Central memory CD4-positive, alpha-beta T cell (primary cell): ENCODE measurements at places on chromosomes 16 and 17.

DNA sequence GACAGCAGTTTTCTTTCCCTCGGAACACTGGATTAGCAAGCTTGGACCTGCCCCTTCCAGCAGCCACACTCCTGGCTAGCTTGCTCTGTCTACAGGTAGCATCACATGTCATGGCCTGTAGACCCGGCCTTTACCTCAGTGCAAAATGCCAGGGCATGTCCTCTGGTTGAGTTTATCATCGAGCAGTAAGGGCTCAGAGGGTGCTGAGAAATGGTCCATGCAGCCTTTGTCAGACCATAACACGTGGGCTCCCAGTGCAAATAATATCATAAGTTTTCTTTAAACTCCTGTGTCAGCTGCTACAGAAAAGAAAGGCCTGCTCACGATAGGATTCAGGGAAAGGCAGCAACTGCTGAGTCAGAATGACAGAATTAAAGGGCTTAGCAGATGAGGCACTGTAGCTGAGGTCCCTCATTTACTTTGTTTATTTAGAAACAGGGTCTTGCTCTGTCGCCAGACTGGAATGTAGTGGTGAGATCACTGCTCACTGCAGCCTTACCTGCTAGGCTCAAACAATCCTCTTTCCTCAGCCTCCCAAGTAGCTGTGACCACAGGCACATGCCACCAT, 8.0 kb upstream of the GNA13 start:
- no peak for DNase-seq

GRCh38 chr16:27169511-27170071, 33.7 kb upstream of the KDM8 start:
- peak; percentile 91 for DNase-seq

DNA sequence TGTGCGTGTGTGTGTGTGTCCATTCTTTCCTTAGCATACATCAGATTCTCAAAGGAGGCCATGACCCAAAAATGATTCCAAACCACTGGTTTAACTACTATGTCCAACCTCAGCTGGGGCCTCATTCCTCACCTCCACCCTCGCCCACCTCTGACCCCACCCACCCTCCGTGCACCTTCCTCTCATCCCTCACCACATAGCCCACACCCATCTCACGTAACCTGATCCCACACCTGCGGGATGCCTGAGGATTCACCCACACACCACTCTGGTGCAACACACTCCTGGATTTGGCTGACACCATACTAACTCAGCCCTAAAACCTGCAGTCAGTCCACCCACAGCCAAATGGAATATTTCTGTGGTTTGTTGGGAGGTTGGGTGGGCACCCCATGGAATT, 3.3 kb upstream of the CSNK2A2 start:
- no peak for DNase-seq

DNA sequence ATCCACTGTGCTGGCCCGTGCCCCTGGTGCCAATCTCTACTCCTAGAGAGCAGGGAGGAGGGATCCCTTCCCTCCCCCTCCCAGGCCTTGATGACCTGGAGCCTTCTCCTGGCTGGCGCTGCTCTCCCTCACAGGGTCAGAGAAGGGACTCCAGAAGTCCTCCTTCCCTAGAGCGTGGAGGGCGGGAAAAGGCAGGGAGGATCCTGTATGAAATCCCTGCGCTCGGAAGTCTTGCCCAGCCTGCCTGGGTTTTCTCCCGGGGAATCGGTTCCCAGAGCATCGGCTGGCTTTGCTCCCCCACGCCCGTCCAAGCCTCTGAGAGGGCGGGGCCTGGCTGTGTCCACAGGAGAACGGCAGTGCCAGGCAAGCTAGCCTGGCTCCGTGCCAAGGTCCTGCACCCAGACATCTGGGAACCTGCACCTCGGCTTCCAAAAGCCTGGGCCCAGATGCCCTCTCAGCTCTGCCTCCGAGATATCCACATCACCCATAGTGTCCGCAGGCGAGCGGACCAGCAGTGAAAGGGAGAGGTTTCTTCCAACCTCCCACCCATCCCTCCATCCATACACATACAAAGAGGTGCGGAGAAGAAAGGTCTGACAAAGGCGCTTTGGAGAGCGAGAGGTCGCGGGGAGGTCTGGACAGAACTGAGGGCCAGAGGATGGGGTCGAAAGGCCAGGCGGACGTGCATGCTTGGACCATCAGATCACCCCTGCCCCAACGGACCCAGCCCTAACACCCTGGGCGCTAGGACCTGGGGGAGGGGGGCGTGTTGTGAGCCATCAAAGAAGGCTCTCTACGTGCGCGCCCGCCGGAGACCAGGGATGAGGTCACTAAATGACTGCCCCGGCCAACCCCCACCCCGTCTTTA, 1.1 kb downstream of the MPP2 start:
- peak; percentile 33 for DNase-seq

DNA sequence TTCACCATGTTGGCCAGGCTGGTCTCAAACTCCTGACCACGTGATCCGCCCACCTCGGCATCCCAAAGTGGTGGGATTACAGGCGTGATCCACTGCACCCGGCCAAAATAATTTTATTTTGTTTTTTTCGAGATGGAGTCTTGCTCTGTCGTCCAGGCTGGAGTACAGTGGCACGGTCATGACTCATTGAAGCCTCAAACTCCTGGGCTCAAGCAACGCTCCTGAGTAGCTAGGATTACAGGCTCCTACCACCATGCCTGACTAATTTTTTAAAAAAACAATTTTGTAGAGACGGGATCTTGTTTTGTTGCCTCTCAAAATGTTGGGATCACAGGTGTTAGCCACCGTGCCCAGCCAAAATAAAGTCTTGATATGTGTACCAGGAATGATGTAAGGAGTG, 2.4 kb upstream of the TTLL6 start:
- no peak for DNase-seq

DNA sequence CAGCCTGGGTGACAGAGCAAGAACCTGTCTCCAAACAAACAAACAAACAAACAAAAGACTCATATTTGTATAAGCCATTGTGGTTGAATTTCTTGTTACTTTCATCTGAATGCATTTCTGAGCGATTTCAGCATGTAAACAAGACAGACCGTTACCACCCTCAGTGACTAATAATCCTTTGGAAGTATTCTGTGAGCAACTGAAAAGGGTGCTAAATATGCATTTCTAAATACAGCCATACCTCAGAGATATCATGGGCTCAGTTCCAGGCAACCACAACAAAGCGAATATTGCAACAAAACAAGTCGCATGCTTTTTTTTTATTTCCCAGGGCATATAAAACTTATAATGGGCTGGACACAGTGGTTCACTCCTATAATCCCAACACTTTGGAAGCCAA, 109.0 kb downstream of the USP31 start:
- DNase-seq, result no peak

DNA sequence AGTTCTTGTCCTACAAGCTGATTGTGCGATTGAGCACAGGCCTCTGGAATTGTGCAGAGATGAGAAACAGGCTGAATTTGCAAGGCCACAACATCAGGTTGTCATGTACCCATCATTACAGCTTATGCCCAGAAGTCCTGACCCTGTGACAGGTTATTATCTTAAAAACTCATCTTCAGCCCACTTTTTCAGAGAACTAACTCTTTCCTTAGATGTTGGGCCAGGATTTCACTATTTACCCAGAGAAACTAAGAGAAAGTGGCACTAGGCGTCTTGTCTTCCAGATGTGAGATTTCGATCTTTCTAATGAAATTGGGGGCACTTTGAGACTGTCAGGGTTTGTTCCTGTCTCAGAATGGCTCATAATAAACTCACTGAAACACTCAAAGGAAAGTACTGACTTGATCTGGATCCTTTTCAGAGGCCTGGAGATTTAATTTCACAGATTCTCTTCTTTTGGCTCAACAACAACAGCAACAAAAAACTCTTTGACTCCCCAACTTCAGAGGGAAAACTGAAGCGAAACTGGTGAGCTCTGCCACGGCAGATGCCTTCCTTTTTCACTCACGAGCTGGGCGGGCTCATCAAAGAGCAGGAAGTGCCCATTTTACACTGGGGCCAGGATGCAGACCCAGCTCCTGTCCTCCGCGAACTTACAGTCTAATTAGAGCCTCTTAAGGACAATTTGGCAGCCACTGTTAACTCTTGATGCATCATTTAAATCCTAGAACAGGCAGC, 17.7 kb upstream of the SLC12A3 start:
- DNase-seq, result no peak

DNA sequence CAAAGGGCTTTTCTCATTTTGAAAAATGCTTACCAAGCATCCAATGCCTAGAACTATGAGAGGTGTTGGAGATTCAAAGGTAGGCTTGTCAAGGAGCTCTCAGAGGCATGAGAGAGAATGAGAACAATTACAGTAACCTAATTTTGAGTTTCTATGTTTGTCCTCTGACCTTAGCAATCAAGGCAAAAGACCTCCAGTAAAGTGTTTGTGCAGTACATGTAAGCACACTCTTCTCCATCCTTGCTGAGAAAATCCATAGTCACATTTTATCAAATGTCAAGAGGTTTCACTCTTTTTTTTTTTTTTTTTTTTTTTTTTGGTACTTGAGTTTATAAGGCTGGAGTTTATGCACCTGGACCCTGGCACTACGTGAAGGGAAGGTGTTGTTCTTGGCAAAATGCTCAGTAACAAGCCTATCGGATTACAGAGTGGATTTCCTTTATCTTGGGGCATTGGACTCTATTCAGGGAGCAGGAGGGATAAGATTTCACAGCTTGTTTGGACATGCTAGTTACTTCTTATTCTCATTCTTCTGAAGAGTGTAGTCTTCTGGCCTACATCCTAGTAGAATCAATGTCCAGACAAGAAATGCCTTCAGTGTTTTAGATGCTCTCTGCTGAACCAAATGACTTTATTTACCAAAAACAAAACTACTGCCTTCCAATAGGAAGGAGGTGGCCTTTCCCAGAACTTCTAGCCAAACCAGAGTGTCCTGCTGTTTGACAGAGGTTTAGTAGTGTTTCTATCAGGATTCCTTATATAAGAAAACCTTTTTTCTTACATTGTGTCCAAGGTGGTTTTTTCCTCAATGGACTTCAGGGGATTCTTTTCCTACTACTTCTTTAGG, 21.9 kb downstream of the KCNJ2 start:
- no peak for DNase-seq

GRCh38 chr16:30429418-30429677, 482 bp downstream of the DCTPP1 start:
- no peak for DNase-seq

- DNase-seq, result no peak
Measured at GRCh38 chr16:35748621-35749252, 2289.3 kb downstream of the TP53TG3F start.

DNA sequence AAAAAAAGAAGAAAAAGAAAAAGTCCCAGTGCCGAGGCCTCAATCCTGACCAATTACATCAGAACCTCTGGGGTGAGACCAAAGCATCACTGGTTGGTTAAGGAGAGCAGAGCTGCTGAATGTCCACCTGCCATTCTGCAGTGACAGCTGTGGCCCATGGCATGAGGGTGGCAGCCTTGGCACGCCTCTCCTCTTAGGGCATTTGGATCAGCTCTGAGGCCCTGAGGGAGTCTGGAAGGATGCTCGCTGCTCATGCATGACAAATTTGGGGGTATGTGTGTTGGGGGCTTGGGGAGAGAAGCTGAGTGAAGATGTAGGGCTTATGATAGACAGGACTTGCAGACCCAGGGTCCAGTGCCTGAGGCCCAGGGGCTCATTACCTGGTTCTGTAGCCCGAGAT, 26.3 kb downstream of the MYLK3 start:
- DNase-seq, result no peak

- DNase-seq, result no peak
Measured at GRCh38 chr17:32533296-32533695, 46.5 kb downstream of the CDK5R1 start.

GRCh38 chr17:70394473-70395232, 225.3 kb downstream of the KCNJ2 start:
- no peak for DNase-seq

DNA sequence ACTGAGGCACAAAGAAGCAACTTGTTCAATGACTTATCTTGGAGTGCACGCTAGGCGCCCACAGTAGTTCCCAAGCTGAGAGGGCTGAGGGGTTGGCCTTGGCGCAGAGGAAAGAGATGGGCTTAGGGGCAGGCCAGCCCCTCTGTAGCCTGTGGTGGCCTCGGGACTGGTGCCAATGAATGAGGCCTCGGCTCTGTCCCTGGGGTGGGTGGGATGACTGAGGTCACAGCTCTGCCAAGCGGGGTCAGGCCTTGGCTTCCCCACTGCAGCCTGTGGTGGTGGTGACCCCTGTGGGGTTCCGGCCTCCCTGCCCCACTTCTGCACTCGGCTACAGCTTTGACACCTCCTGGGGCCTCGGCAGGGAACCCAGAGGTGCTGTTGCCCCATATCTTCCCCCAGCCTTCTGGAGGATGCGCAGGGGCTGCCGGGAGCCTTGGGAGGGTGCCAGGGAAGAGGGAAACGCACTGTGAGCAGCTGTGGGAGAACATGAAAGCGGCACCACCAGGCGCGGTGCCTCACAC, 46.0 kb downstream of the BEAN1 start:
- no peak for DNase-seq

DNA sequence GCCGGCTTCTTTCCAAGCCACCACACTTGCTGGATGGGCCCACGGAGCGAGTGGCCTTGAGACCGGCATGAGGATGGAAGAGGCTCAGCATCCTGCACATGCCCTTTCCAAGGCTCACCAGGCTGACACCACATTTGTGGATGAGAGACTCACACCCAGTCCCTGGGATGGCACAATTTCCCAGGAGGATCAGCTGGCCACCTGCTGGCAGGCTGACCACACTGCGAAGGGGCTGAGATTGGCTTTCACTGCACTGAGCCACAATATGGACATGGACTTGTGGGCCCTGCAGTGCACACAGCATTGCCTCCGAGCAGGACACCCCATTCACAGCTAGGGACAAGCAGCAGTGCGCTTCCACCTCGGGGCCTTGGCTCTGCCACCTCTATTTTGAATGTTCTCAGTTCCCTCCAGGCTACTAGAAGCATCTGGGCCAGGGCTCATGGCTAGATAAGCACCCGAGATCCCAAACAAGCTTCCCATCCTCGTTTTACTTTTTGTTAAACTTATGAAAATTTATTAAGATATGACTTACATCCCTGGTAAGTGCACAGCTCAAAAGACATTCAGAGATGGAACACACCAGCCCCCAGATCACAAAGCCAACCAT, 25.3 kb upstream of the KSR1 start:
- DNase-seq, result no peak

DNA sequence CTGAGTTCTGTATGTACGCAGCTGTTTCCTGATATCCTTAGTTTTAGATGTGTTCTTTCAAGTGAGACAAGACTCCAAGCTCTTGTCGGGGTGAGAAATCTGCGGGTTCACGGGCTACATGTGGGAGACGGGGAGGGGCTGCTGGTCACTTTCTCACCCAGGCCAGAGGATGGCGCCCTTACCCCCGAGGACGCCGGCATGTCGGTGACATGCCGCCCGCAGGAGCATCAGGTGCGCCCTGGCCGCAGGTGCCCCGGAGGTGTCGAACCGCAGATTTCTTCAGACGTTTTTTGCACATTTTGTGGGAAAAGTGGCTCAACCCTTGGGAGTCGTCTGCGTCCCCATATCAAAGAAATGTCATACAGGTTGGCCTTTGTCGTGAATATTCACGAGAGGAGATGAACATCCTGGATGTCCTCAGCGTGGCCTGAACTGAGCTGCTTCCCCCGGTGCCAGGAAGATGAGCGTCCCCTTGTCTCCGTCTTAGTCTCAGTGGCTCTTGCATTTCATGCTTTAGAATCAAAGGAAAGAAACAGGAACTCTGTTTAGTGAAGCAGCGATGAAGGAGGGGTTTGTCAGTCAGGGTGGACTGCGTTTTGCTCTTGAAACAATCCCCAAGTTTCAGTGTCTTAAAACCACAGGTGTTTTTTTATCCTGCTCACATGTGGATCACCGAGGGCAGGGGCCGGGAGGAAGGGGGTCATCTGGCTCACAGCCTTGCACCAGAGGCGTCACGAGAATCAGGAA, 75.4 kb upstream of the ZNF750 start:
- no peak for DNase-seq
